Thyroid gland (tissue), 4 donors: ENCODE measurements at places on chromosomes 4 and X. TPM values are rescaled to one million over a fixed set of nuclear protein-coding genes. Genes with fewer than 3 reads are reported as not detected.

DNA sequence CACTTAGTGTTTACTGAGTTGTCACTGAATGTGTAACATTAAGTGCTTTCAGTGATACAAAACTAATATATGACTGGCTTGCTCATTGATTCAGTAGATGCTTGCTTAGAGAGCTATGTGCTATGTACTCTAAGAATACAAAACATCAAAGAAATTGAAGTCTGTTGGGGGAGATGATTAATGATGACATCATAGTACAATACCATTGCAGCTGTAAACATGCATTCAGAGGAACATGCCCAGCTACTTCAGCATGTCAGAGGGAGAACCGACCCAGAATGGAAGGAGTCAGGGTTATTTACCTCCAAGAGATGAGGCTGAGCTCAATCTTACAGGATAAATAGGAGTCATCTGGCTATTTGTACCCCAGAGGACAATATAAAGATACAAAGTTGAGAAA is 290.8 kb downstream of the TENM3 start:
- no peak for DNase-seq

DNA sequence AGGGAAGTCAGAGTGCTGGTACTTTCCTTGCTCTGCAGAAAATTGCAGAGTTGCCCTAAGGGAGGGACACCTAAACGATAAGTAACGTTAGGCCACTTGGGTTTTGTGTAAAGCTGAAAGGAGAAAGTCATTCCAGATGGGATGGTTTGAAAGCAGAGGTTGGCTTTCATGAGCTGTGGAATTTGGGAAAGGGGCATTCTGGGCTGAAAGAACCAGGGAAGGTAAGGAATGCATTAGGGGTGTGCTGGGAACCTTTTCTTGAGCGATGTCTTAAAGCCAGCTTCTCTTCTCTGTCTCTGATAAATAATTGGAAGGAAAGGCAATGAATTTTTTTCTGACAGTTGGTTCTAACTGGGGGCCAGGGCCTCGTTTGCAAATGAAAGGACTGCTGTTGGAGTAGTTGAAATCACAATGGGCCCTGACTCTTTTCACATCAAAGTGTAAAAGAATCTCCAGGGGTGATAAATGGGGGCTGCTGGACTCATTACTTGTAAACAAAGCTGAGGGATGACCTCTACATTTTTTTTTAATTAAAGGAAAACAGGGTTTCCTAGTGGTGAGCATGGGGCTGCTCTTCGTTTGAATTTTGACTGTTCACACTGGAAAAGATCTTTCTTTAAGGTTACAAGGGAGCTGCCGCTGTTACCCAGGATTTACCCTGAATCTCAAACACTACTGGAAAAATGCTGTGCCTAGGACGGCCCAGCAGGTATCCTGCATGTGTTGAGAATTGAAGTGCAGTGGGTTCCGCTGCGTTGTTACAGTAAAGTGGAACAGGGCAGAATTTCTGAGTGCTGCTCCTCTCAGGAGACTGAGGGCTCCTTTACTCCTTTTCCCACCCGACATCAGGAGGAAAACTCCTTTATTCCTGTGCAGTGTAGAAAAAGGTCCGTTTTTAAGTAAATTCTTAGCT is 25.0 kb downstream of the AFF1 start:
- peak; percentile 51 for DNase-seq

GRCh38 chr4:69322055-69322454 is 41.8 kb downstream of the UGT2B28 start:
- DNase-seq = no peak

DNA sequence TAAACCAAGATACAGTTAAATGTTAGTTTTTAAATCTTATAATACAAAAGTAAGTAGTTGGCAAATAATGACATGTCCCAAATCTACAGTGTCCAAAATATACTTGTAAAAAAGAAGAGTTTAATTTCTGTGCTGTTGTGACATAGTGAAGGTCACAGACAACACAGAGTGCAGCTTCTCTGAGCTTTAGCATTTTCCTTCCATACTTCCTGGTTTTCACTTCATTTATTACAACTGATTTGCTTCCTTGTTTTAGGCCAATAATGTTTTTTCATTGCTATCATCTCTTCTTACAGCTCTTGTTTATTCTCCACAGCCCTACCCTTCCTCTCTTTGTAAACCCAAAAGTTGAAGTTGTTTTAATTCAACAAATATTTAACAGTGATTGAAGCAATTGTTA is 132.4 kb upstream of the TET2 start:
- DNase-seq = no peak

The DCAF12L2 gene
- total RNA-seq = not detected
